CD4-positive, alpha-beta memory T cell (primary cell): ENCODE measurements at places on chromosomes 2 and 18.

- DNase-seq, result no peak
These were observed 71.3 kb downstream of the KANSL1L start for GRCh38 chr2:210099940-210100339.

DNA sequence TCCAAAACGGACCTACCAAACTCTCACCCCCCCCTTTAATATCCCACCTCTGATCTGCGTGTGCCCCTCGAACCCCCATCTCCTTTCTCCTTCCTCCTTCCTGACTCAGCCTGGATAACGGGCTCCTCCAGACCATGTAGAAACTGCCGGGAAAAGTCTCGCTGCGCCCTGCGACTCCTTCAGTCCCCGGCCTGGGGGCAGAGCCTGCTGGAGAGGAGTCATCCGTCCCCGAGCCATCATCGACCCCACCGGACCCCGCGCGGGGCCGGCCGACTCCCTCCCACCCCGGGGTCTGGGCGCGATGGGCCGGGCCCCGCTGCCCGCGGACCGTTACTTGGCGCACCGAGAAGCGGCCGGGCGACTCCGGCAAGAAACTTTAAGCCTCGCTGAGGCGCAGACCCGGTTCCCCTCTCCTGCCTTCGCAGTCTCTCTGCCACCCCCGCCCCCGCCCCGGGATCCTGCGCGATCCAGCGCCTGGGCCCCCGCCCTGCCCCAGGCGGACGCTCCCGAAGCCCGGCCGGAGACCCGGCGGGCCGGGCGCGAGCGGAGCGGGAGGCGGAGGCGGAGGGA, 3.4 kb downstream of the ZEB2 start:
- no peak for DNase-seq

- no peak for DNase-seq
These were observed 17.4 kb upstream of the SAG start for GRCh38 chr2:233290051-233290845.

DNA sequence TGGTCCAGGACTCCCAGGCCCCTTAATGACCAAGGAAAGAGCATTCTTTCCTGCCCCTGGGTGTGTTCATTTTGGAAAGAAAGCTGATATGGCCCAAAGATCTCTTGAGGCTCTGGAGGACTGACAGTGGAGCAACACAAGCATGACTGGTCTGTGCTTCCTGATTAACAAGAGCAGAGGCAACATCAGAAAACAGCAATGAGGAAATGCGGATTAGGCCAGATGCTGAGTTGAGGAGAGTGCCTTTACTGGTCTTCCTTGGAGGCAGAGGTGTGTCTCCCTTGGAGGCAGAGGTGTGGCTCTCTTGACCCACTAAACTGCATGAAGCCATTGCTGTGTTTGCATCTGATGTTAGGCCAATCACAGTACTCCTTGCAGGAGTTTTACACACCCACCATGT, 19.9 kb downstream of the IL36B start:
- no peak for DNase-seq

DNA sequence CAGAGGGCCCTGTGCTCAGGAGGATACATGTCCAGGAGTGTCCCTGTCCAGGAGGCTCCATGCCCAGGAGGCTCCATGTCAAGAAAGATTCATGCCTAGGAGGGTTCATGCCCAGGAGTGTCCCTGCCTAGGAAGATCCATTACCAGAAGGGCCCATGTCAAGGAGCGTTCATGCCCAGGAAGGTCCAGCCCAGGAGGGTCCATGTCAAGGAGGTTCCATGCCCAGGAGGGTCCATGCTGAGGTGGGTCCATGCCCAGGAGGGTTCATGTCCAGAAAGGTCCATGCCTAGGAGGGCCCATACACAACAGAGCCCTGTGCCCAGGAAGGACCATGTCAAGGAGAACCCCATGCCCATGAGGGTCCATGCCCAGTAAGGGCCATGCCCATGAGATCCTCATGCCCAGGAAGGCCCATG, 7.0 kb downstream of the GPR35 start:
- DNase-seq, result no peak

GRCh38 chr18:6482198-6482977, 67.7 kb upstream of the L3MBTL4 start:
- no peak for DNase-seq
